ENCODE measurements at places on chromosomes 7 and 10.

- no peak for DNase-seq
These were observed 3.6 kb downstream of the ZNF438 start for GRCh38 chr10:31028081-31028480.

- no peak for DNase-seq
These were observed 21.0 kb downstream of the PWWP2B start for GRCh38 chr10:132417957-132418441.

DNA sequence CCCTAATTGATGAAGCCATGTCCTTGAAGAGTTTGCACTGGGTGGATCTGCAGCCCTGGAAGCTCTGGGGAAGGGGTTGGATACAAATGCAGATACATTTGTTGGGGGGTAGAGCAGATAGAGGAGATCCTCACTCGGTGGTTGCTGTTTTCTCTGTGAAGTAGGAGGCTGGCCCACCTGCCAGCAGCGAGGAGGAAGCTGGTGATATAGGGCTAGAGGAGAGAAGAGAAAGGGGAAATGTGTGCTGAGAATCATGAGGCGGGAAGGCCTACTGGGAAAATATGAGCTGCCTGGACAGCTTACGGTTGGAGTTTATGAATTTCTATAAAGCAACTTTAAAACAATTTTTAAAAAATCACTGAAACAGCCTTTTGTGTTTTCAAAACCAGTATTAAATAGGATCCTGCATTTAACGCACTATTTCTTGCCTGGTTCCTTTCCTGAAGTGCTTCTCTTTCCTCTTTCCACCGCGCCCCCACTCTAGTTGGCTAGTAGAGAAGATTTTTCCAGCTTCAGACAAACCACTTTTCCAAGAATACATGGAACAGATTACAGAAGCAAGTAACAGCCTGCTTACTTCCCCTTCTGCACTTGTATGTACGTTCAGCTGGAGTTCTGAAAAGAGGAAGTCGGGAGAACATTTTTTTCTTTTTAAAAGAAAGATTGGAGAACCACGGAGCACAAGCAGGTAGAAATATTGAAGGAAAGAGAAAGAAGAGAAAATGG is 100.6 kb upstream of the GLCCI1 start:
- DNase-seq: no peak

GRCh38 chr7:156746891-156747290 is 106.3 kb downstream of the RNF32 start:
- DNase-seq: no peak

GRCh38 chr10:71531485-71532446 is 135.0 kb downstream of the CDH23 start:
- peak; percentile 65 for DNase-seq

- DNase-seq: no peak
These were observed 108.6 kb downstream of the GRK5 start for GRCh38 chr10:119316002-119316358.

DNA sequence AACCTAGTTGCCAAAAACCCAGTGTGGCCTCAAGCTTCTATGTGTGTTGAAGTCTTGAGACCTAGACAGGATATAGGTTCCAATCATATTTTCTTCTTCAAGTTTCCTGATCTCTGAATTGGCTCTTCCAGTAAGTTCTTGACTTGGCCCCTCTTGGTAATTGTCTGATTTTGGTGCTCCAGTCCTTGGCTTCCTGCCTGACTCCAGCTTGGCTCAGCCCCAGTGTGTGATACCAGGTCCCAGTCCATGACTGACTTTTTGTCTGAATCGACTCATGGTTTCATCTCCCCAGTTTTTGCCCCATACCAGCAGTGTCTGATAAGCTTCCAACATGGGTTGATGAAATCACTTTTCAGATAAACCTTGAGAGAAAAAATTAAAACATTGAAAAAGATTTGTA is 72.3 kb downstream of the FAS start:
- no peak for DNase-seq

GRCh38 chr10:77700086-77700485 is 62.5 kb upstream of the KCNMA1 start:
- DNase-seq: no peak

DNA sequence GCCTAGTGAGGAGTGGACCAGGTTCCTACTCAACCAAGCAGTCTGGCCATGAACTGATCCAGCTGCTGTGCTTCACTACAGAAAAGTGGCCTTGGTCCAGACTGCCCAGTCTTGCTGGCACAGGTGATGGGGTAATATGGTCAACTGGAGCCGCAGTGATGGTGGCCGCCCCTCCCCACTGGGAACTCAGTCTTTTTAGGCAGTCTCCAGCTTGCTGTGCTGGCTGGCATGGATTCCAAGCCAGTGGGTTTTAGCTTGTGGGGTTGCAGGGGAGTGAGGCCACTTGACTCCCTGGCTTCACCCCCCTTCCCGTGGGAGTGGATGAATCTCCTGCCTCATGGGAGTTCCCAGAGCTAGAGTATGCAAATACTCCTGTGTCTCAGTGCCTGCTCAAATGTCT is 52.7 kb upstream of the CDK6 start:
- no peak for DNase-seq

- DNase-seq: no peak
These were observed 9.4 kb downstream of the ACSL5 start for GRCh38 chr10:112383325-112383724.

GRCh38 chr10:10791869-10792268 is 225.8 kb upstream of the CELF2 start:
- DNase-seq: no peak

DNA sequence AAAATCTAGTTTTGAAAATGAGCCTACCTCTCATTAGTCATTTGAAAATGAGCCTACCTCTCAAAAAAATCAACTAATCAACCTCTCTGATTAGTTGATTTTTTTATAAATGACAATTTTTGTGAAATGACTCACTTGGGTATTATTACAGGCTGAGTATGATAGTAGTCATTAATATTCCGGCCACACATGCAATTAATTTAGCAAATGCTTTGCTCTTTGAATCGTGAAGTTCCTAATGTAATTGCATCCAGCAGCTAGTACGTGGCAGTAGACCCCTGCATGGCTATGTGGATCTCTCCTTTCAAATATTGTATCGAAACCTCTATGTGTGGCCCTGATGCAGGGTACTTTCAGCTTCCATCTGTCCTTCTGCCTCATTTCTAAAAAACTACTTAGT is 245.9 kb upstream of the PHYHIPL start:
- no peak for DNase-seq

GRCh38 chr7:6026011-6026819 is 5.0 kb upstream of the ANKRD61 start:
- peak; percentile 79 for DNase-seq

DNA sequence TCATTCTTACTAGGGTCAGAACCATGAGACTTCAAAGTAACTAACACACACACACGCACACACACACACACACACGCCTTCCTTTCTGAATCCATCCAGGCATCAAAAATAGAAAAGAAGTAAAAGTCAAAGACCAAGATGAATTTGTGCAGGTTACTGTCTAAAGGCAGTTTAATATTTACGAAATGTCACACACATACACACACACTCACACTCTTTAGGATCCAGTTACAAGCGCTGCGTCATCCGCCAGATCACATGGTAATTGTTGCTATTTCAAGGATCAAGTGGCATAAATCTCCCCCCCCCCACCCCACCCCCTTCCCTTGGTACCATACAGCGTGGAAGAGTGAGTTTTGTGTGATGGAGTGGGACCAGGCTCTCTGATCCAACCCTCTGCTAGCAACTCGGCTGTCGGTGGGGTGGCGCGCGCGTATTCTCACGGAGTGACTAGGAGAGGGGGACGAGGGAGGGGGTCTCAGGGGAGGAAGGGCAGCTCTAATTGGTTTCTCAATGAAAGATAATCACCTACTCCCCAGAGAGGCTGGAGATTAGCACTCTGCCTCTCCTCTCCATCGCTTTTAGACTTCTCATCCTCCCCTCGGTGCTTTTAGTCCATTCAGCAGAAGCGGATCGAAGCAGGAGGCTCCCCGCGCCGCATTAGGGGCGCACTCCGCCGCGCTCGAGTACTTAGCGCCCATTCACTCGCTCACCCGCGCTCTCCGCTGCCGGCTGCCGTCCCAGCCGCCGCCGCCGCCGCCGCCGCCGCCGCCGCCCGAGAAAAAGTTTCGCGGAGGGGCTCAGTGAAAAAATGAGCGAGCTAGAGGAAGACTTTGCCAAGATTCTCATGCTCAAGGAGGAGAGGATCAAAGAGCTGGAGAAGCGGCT is 83.5 kb upstream of the PRKG1 start:
- peak; percentile 32 for DNase-seq

- DNase-seq: no peak
These were observed 35.8 kb upstream of the PRKAR1B start for GRCh38 chr7:762885-763284.

GRCh38 chr10:106898446-106898845 is 266.1 kb downstream of the SORCS1 start:
- no peak for DNase-seq

GRCh38 chr7:95843286-95843685 is 70.9 kb downstream of the DYNC1I1 start:
- no peak for DNase-seq

- no peak for DNase-seq
These were observed 700 bp downstream of the NIPSNAP2 start for GRCh38 chr7:55965100-55965470.

DNA sequence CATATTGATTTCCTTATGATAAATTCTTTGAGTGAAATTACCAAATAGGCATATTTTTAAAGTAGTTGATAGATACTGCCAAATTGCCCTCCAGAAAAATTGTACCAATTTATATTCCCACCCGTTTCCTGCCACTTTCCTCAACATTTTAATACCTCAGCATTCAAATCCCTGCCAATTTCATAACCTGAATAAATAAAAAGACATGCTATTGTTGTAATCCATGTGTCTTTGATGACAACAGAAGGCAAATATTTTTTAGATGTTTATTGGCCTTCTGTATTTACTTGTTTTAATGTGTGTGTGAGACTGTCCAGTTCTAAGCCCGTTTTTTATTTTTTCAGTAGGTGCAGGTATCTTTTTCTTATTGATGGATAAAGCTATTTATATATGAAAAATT is 71.7 kb downstream of the TEX36 start:
- no peak for DNase-seq

DNA sequence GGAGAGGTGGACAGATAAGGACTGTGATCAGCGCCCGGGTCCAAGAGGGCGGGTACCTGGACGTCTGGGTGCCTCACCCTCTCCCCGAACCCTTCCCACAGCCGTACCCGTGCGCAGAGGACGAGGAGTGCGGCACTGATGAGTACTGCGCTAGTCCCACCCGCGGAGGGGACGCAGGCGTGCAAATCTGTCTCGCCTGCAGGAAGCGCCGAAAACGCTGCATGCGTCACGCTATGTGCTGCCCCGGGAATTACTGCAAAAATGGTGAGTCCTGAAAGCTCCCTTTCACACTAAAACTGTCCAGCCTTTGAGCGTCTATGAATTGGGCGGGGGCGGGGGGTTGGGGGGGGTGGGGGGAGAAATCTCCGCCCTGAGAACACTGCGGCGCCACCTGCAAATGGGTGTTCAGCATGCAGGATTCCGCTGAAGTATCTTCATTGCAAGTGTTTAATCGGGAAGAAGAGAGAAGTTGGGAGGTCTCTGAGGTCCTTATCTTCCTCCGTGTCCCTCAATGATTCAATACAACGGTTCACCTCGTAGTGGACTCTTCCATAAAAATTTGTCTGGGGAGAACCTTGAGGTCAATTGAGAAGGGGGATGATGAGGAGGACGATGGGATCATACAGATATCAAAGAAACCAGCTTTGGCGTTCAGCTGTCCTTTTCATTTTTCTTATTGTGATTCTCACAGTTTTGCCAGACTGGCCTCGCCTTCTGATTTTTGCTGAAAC is 906 bp downstream of the DKK1 start:
- DNase-seq: no peak

GRCh38 chr10:86329093-86329710 is 37.4 kb downstream of the GRID1 start:
- no peak for DNase-seq

DNA sequence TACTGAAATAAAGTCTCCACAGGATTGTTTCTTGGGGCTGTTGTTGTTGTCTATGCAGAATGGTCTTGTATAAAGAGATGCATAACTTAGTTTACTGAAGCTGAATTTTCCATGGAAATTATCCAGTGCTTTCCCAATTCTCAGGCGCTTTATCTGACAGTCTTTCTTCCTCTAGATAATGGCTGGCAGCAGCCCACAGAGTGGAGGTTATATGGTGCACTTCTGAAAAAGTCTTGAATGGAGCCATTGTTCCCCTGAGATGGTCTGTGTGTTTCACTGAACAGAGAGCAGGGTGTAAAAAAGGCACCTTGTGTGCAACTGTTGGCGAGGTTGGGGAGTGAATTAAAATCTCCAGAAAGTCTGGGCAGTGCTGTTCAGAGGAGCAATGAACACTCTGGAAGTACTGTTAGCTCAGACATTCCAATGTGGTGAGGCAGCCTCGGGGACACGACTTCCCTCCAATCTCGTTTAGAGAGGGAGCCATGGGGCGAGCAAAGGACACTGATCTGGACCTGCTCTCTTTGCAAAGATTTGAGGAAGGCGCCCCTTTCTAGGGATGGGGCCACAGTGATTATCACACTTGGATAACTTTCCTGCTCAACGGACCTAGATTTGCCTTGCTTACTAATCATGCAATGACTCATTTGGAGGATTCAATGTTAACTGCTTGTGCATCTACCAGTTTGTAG is 2.0 kb upstream of the PLCE1 start:
- no peak for DNase-seq

DNA sequence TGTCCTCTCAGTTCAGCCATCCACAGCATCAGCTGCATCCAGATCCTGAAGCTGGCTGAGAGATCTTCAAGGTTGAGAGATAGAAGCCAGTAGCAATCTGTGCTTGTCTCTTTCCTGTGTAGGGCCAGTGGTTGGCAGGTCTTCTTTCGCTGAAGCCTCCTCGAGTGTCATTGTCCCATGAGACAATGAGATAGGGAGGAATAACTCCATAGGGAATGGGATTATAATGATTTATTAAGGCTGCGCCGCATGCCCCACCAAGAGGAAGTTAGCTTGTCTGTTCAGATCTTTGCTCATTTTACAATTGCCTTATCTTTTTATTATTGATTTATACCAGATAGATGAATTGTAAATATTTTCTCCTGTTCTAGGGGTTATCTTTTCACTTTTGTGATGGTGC is 61.5 kb downstream of the MCMBP start:
- DNase-seq: no peak

DNA sequence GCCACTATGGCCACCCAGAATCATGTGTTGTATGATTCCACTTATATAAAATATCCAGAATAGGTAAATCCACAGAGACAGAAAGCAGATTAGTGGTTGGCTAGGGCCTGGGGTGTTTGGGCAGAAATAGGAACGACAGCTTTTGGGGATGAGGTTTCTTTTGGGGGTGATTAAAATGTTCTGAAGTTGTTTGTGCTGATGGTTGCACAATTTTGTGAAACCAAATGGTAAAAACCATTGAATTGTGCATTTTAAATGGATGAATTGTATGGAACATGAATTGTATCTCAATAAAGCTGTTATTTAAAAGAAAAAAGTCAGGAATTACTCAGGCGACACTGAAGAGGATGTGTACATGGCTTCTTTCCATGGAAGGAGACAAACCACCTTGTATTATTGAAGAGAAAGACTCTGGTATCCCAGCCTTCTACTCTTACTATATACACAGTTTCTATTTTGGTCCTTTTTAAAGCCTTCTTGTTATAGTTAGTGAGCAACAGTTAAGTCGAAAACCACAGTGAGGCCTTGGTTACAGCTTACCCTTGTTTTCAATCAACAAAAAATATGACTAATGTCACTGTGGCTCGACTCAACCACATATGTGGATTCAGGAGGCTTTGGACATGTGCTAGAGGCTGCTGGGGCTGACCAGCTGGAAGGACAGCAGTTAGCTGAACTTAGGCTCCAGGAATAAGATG is 57.1 kb upstream of the KMT2E start:
- DNase-seq: peak; percentile 60

Measured in GM13976 (cell line).